ENCODE measurements at places on chromosomes 16 and 17.

DNA sequence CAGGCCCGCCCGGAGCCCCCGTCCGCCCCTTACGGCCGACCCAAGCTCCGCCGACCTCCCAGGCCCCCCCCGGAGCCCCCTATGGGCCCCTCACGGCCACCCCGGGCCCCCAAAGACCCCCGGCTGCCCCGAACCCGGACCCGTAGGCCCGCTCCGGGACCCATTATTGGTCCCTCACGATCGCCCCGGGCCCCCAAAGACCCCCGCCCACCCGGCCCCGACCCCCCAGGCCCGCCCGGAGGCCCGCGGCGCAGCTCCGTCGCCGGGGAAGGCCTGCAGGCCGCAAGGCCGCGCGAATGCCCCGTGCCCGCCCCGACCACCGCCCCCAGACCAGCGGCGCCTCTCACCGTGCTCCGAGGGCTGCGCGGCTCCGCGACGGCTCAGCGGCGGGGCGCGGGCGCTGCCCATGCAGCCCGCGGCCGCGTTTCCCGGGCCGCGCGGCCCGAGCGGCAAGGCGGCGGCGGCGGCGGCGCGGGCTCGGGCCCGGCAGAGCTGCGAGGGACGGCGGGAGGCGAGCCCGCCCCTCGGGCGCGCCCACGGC, 393 bp downstream of the ANKRD11 start:
- DNase-seq = no peak

DNA sequence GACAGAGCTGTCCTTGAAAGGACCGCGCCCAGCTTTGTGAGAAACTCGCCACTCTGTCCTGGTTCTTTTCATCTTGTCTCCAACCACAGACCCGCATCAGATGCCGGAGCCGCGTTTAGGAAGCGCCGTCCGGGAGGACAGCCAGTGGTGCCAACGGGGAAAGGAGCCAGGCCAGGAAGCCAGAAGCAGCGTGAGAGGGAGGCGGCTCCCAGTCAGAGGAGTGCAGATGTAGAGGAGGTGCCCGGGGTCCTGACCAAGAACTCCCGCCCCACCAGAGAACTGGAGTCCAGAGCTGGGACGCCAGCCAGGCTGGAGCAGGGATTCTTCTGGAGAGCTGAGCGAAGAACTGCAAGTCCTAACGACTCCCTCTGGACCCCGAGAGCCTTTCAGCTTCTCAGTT, 49.3 kb upstream of the TNRC6C start:
- DNase-seq = no peak

DNA sequence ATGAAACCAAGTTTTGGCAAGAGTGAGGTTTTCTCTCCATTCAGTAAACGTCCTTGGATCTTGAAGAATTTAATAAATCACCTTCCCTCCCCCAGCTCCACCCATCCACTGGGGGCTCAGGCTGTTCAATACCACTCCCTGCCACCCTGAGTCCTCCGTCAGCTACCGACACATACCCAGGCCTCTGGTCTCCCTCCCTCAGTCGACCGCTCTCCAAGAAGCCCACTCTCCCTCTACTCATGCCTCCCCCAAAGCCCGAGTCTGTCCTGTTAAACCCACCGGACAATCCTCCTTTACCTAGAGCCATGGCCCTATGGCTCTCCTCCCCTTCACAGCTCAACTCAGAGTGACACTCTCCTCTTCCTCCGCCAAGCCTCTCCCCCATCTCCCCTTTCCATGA, 19.7 kb upstream of the SLC4A1 start:
- DNase-seq = no peak

DNA sequence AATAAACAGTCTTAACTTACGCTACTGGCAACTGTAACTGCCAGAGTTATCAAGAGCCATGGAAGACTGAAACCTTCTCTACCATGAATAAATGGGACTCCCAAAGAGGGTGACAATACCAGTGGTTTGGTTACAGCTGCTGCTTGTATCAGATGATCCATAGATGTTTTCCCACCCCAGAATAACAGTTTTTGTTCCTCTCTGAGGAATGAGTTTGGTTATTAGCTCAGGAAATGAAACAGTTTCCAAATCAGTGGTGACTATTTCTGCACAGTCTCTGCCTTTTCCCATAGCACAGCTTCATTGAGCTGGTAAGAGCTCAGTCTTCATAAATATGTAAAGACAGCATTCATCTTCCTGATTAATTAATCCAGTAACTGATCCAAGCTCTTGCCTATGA, 14.0 kb upstream of the HYDIN start:
- no peak for DNase-seq

- no peak for DNase-seq
Observed at GRCh38 chr16:54928016-54928356, 2.7 kb upstream of the IRX5 start.

Data from GM20000 (cell line).